ENCODE measurements at places on chromosomes 1 and 21.

- no peak for DNase-seq
These were observed 65.4 kb downstream of the LUZP1 start for GRCh38 chr1:23103001-23103889.

GRCh38 chr1:246599315-246599714 lies 33.1 kb downstream of the CNST start:
- no peak for DNase-seq

GRCh38 chr1:94725566-94725965 lies 94.6 kb upstream of the SLC44A3 start:
- no peak for DNase-seq

DNA sequence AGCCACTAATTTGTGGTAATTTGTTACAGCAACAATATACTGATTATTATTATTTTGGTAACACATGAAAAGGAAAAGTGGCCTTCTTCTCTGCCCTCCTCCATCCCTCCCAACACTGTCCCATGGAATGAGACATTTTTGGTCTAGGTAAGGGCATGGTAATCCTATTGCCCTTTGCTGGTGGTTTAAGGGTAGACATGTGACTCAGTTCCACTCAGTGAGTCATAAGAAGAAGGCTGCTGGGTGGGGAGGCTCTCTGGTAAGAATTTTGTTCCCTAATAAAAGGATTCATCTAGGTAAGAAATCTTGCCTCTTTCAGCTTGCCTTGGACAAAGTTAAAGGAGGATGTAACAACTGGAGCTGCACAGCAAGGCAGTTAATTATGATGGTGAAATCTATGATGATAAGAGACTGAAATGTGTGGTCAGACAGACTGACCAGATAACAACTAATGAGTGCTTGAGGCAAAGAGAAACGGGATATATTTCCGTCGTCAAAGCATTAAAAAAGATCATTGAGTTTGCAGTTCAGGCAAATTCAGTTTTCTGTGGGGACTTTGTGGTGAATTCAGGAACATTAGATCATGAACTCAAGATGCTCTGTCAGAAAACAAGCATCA lies 232.0 kb upstream of the KCNK2 start:
- no peak for DNase-seq

DNA sequence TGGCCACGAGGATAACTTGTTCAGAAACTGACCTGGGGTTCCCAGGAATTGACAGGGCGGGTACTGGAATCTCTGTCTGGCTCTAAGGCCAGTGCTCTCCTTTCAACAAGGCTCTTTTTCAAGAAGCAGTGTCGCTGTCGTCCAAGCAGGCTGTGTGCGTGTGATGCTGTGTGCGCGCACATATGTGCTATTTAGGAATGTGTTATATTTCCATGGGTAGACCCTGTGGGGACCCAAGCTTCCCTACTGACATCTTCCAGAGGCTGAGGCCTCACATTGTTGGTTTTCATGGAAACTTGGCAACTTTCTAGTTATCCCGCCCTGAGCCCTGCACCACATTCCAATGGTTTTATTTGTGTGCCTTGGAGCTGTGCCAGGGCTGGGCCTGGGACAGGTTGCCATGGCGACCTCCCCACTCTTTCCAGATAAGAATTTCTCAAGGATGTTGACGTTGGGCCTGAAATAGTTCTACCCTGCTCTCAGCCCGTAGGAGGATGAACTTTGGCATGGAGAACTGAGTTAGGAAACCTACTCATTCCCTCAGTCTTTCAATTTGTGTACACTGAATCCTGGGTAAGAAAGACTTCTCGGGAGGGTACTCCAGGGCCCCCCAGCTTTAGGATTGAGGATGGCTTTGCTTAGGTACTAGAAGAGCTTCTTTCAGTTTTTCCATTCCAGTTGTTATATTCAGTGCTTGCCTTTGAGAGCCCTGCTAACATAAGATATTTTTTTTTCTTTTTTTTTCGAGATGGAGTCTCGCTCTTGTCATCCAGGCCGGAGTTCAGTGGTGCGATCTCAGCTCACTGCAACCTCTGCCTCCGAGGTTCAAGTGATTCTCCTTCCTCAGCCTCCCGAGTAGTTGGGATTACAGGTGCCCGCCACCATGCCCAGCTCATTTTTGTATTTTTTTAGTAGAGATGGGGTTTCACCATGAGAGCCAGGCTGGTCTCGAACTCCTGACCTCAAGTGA lies 38.8 kb upstream of the SRSF10 start:
- no peak for DNase-seq

DNA sequence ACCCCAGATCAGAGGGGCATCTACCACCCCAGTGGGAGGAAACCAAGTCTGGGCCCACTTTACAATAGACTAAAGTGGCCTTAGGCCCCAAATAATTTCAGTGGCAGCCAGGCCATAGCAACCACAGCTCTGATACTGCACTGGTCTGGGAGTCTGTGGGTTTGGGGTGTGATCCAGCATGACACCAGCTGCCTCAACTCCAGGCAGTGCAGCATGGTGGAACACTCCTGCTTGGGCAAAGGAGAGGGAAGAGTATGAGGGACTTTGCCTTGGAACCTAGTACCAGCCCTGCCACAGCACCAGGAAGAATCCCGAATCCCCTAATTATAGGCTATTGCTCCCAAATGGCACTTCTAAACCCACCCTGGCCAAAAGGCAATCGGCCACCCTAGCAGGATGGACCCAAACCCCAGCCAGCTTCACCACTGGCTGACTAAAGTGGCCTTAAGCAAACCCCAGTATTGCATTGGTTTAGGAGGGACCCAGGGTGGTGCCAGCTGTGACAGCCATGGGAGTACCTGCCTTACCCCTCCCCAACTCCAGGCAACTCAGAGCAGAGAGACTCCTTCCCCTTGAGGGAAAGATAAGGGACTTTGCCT lies 47.1 kb downstream of the PACC1 start:
- no peak for DNase-seq

GRCh38 chr1:228182296-228183030 lies 16.9 kb downstream of the IBA57 start:
- DNase-seq, result no peak

GRCh38 chr1:19710825-19711611 lies 46.3 kb downstream of the HTR6 start:
- no peak for DNase-seq

- DNase-seq, result no peak
These were observed 130.1 kb upstream of the SOD1 start for GRCh38 chr21:31529406-31529805.

DNA sequence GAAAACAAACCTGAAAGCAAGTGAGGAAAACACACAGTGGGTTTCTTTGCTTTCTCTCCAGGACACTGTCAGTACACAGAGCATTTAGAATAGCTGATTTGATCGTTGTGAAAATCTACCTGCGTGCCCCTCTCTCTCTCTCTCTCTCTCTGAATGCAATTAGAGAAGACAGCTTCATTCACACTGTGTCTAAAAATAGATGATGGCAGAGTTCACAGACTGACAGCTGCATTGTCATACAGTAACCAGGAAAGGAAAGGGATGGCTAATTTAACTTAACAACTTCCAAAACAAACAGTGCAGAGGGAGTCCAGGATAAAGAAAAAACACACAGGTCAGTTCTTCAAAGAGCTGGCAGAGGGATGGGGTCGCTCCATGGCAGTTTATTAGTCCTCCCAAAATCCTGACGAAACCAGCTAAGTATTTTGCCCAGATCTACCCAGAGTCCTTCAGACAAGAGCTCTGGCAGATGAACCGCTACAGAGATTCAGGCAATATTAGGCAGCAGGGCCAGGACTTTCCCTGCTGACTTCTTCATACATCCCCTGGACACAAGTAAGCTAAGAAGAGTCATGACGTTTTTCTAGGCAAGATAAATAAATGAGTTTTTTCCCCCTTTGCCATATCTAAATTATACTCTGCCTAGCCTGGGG lies 58.9 kb downstream of the WLS start:
- DNase-seq, result no peak

DNA sequence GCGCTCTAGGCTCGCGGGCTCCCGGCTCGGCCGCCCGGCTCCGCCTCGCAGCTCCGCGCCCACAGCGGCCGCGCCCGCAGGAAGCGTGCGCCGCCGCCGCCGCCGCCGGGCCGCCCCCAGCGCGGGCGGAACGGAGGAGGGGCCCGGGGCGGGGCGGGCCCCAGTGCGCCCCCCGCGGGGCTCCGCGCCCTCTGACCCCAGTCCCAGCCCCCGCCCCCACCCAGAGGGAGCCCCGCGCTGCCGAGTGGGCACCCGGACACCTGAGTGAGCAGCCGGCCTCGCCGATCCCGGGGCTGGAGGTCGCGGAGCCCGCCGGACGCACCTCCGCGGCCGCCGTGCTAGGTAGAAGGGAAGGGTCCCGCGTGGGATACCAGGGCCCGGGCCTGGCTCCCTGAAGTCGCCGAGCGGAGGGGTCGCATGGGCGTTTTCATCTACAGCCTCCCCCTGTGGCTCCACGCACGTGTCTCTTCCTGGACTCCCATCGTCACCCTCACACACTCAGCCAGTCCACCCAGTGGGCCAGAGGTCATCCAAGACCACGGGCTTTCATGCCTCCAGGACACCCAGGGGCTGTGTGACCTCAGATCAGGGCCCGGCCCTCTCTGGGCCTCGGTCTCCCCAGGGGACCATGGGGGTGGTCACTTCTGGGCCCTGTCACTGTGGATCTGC lies at the start of gene SDC3:
TSS of gene SDC3 (minus strand) at position 63 of the 669 bp plus-strand sequence. CDS start 172 bp downstream, outside the sequence.
- no peak for DNase-seq

DNA sequence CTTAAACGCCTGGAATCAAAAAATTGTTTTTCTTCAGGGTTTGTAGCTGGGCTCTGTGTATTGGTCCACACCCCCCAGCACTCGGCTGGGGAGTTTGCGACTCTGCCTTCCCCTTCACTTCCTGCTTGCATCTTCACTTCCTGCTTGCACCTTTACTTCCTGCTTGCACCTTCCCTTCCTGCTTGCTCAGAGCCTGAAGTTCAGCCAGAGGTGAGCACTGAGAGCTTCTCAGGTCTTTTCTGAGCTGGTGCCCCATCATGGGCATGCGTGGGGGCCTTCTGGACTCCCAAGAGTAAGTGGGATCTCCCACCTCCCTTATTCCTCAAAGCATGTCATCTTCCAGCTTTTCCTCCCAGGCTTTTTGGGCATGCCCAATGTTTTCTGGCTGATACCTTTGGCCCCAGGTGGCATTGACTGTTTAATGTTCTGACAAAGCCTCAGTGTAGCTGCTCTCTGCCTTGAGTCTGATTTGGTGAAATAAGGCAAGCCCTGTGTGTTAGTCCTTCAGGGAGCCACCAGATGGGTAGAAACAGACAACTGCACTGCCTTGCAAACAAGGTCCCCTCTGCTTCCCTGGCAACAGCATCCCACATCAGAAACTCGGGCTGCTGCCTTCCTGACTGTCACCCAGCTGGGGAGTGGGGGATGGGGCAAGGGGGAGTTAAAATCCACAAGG lies 3.5 kb downstream of the KRTAP10-2 start:
- DNase-seq, result no peak

DNA sequence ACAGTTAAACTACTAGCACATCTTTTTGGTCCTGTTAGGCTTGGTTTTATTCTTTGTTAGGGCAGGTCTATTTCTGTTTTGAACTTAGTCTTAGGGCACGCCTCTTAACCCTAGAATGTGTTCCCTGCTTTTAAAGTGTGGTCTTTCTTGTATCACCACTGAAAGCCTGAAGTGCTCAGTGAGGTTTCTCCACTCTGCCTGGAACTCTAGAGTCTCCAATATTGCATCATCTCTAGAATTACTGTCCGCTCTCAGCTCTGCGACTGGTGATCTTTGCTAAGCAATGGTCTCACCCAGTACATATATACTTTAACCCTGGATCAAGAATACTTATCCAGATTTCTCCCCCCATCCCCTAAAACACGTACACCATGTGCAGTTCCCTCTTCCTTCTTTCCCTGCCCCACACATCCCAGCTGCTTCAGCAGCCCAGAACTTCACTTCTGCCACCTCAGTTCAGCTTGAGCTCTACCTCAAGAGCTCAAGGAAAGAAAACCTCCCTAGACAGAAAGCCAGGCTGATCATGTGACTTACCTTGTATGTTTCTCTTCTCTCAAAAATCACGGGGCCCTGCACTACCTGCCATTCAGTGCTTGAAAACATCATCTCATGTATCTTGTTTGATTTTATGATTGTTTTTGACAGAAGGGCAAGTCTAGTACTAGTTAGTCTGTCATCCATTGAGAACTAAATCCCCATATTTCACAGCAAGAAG lies 59.9 kb downstream of the TENT5C start:
- DNase-seq, result no peak

GRCh38 chr1:210125143-210125542 lies 107.5 kb upstream of the SERTAD4 start:
- no peak for DNase-seq

DNA sequence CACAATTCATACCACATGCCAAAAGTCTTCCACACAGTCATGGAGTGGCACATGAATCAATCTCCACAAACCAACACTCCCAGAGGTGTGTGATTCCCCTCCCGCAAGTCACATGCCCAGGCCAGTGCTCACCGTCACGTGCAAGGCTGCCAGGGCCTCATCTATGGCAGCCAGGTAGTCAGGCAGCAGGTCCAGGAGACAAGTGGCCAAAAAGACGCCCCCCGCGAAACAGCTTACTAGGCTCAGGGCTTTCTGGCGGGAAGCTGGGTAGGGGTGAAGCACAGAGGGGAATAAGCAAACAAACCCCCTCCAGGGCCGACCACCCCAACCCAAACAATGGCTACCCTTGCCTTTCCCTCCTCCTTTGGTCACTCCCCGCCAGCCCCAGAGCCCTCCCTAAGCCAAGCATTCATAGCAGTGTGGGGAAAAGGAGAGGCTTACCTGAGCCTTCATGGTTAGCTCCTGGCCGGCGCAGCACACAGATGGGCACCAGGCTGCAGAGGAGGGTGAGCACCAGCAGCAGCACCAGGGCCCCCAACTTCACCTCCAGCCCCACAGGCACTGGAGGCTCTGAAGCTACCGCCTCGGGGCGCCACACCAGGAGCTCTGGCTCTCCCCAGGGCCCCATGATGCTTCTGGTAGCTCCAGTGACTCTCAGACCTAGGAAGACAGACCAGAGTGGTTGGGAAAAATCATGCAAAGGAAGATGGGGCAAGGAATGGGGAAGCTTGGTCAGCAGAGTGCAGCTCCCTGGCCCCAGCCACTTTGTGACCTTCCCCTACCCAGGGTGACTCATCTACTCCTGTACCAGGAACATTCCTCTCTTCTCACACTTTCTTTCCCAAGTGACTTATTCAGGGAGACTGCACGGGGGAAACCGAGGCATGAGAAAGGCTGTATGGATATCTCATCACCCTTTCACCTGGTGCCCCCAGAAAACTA lies 978 bp downstream of the SLC39A1 start:
- DNase-seq, result no peak

DNA sequence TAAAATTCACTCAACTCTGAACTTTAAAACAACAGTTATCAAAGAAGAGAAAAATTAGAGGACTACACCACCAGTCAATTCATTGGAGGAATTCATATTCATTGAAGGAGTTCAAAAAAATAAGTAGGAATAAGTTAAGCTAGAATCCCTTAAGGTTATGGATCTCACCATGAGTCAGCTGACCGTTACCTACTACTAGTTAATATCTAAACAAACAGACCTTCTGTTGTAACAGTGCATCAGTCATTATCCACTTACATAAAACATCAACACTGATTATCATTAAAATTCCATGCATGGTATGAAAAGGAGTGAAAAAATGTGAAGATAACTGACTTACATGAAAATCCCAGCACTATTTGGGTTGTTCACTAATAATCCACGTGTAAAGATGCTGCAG lies 44.9 kb downstream of the FOXJ3 start:
- no peak for DNase-seq

GRCh38 chr1:203084588-203085527 lies 954 bp downstream of the MYOG start:
- DNase-seq, result no peak

- DNase-seq, result no peak
These were observed 2129.8 kb downstream of the NCAM2 start for GRCh38 chr21:23127973-23128372.

All from stimulated activated CD4-positive, alpha-beta T cell treated with anti-CD3 and anti-CD28 coated beads, Interleukin-1b, Interleukin-23, amount 100 ng/mL, for 1 hour (primary cell).